ENCODE measurements at places on chromosomes 4 and X.

DNA sequence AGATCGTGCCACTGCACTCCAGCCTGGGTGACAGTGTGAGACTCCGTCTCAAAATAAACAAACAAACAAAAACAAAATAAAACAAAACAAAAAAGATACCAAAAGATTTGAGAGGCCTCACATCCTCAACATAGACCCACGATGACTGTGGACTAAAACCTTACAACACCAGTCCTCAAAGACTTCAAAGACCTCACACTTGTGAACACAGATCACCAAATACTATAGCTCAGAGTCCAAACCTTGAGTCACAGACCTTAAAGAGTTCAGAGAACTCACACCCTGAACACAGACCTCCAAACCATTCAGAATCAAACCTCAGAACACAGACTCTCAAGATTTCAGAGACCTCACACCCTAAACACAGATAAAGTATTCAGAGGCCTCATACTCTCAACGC lies 12.7 kb upstream of the PAGE4 start:
- no peak for DNase-seq

DNA sequence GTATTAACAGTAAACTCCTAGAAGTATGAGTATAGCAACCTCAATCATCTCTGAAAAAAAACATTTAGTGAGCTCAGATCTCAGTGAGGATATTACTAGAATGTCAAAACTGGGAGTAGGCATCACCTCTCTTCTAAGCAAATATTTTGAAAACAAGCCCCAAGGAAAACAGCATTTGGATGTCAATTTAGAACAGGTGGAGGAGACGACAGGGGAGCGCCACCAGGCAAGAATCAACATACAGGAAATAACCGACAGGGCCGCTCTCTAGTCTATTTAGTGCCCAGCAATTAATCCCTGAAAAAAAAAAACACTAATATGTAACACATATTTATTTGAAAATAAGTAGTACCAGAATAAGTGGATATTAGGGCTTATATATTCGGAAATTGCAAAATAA lies 940.3 kb upstream of the ADGRL3 start:
- DNase-seq: no peak

- no peak for DNase-seq
These were observed 349.3 kb downstream of the FBXO8 start for GRCh38 chr4:173934201-173934600.

GRCh38 chr4:188433741-188434315 lies 294.6 kb downstream of the TRIML1 start:
- no peak for DNase-seq

- no peak for DNase-seq
These were observed 10.5 kb upstream of the SCARB2 start for GRCh38 chr4:76224171-76224570.

DNA sequence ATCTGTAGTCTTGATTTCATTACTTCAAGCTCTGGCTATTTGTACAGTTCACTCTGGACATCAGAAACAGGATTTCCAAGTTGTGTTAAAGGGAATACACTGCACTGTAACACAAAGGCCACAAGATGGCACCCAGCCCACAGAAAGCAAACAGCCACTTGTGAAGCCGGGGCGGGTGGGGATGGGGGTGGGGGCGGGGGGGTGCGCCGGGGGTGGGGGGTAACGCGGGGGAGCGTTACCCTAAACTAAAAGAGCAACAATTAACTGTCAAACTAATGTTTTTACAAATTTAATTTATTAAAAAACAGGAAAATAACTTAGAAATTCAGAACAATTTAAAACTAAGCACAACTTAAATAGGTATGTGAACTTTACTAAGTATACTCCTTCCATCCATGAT lies 27.3 kb downstream of the PRDX4 start:
- DNase-seq: no peak

Data from GM06990 (cell line).